ENCODE measurements at places on chromosomes 2 and 18. TPM values are rescaled to one million over a fixed set of nuclear protein-coding genes. Genes with fewer than 3 reads are reported as not detected.

The CHRNA1 gene
- 0.16 TPM for total RNA-seq

The TWIST2 gene
- 0.16 TPM for total RNA-seq

The SKOR2 gene
- total RNA-seq, result not detected

The LOXHD1 gene
- total RNA-seq, result 0.16 TPM
